ENCODE measurements at places on chromosomes 3 and 15.

DNA sequence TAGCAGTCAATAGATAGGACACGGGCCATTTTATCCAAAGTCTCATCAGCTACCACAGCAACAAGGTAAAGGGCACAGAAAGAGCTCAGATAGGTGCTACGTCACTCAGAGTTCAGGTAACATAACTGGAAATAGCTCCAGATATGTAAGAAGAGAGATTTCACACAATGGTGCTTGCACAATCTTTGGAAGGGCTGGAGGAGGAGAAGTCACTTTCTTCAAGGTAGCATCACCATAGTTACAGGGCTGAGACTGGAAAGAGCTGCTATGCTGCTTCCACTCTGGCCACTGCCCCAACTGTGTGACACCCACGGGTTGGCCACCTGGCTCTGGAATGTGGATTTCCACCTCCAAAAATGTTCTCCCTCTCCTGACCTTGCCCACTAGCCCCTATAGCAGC, 448.8 kb upstream of the THBS1 start:
- DNase-seq: peak; percentile 29

- DNase-seq: no peak
Observed at GRCh38 chr15:89208256-89208655, 13.1 kb downstream of the RLBP1 start.

GRCh38 chr15:40266828-40267304, 16.0 kb downstream of the ANKRD63 start:
- peak; percentile 92 for DNase-seq

DNA sequence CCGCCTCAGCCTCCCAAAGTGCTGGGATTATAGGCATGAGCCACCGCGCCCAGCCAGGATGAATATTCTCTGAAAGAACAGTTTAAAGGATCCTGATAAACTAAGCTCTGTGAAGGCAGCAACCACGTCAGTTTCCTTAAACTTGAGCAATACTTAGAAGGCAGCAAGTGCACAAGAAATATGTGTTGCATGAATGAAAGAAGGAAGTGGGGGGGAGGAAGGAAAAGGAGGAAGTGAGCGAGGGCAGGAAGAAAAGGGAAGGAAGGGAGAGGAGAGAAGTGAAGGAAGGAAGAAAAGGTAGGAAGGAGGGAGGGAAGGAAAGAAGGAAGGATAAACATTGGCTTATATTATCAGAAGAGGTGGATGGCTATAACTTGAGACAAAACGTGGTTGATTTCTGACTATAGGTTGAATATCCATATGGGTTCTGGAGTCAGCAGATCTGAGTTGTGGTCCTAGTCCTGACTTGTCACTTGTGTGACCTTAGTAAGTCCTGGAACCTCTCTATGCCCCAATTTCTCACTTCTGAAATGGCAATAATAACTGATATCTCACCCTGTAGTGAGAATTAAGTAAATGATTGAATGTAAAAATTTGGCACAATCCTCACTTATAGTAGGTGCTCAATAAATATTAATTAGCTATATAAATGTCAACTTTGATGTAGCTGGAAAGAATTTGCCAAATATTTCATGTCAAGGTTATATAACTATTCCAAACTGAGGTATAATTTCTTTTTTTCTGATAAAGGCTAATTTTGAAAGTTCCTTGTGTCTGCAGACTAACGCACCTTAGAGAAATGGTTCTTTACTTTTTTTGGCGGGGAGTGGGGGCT, 12.0 kb upstream of the SEMA4B start:
- no peak for DNase-seq

GRCh38 chr3:176566757-176567156, 630.5 kb downstream of the TBL1XR1 start:
- no peak for DNase-seq

DNA sequence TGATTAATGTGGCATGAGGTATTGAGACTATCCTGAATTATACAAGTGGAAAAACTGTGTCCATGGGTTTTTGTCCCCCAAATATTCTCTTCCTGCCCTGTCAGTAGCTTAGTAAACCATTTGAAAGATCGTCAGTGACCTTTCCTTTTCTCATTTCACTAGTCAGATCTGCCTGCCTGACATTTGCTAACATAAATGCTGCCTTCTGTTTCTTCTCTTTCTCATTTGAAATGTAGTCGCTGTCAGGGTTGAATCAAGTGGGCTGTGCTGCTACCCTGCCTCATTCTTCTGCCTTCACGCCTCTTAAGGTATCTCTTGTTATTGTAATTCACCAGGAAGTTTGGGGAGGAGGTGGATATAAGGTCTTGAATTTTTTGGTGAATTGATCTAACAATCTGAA, 67.5 kb downstream of the LRCH3 start:
- DNase-seq: no peak

- no peak for DNase-seq
Observed at GRCh38 chr15:66692808-66693596, 9.0 kb upstream of the SMAD6 start.

- DNase-seq: no peak
Observed at GRCh38 chr3:153038367-153038766, 123.7 kb upstream of the RAP2B start.

DNA sequence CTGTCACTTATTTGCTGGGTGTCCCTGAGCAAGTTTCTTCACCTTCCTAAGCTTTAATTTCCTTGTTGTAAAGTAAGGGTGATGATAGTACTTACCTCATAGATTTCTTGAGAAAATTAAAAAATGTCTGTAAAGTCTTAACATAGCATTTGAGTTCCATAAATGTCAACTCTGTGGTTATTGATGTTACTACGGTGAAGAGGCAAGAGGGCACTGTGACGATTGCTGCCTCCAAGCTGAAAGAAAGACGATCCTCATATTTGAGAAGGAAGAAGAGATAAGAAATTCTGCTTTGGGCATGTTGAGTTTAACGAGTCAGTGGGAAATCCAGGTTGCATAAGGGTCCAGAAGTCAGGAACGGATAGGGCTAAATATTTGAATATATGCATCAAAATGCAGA, 240.8 kb upstream of the ZPLD1 start:
- no peak for DNase-seq

- DNase-seq: no peak
Observed at GRCh38 chr3:17411157-17411877, 331.1 kb downstream of the TBC1D5 start.

DNA sequence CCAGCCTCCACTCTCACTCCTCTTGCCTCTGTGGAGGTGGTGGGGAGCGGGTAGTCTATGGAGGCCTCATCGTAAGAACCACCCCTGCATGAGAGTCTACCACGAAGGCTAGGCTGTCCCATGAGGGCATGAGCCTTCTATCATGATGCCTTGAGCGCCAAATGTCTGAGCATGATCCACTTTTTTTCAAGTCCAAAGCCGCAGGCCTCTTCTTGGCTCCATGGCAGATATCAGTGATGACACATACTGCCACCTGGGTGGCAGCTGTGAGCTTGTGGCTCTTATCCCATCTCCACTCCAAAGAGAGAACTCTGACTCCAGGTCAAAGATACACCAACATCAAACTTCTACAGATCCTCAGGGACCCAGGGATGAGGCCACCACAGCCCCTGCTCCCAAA, 13.5 kb downstream of the POC1A start:
- DNase-seq: no peak

GRCh38 chr3:147368561-147369221, 37.7 kb downstream of the ZIC4 start:
- no peak for DNase-seq

- no peak for DNase-seq
Observed at GRCh38 chr15:34851751-34852150, 56.4 kb upstream of the ACTC1 start.

DNA sequence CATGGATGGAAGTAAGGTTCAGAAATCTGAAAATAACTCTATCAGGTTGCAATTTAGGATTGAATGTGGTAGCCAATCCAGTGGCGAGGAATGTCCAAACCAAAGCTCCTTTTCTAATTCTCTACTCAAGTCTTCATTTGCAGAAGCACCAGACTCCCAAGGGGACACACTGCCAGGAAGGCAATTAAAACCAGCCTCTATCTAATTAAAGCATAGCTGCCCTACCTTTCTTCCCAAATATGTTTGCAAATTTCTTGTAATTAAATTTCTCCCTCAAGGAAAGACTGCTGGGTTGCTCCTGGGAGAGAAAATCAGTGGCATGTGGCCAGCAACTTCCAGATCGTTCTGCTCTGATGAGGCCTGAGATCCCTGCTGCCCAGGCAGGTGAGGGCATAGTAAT, 153.4 kb upstream of the MCTP2 start:
- no peak for DNase-seq

DNA sequence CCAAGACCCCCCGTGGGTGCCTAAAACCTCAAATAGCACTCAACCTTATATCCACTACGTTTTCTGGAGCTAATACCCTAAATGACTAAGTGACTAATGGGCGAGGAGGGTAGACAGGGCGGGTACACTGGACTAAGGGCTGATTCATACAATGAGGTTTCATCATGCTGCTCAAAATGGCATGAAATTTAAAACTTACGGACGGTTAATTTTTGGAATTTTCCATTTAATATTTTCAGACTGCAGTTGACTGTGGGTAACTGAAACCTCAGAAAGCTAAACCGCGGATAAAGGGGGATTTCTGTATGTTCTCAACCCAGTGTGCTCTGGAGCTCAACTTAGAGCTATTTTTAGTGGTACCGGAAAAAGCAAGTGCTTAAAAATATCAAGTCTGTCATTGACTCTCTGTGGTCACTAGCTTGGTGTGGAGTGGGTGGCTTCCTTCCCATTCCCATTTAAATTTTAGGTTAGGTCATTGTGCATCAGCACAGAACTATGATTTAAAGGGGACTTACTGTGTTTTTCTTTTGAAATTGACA, 72.9 kb downstream of the LRRC28 start:
- DNase-seq: peak; percentile 88

DNA sequence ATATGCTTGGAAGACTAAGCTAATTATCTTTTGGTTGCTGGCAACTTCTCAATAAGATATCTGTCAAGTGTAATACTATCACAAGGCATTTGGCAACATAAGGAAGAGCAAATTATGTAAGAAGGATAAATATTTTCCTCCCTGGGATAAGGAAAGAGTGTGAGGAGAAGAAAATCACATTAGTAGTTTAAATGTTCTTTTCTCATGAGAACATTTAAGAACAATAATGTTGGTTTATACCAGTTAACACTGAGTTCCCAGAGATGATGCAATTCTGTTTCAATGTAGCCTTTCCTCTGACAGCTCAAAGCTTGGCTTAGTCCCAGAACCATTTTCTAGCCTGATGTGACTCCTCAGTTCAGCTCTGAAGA, 66.1 kb upstream of the NPHP3 start:
- no peak for DNase-seq

DNA sequence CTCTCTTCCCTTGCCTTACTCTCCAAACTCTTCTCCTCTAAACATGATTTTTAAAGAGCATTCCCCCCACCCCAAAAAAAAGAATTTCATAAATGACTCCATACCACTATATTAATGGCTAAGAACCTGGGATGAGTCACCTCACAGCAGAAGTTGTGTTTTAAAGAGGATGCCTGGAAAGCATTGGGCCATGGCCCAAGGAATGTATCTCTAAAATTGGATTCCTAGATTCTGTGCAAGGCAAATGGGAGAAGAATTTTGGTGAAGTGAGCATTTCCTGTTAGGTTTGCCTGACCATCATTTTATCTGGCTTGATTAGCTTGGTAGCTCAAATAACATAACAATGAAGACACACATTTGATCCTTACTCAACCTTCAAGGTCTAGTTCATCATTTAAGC, 251.4 kb downstream of the NR1D2 start:
- peak; percentile 36 for DNase-seq

DNA sequence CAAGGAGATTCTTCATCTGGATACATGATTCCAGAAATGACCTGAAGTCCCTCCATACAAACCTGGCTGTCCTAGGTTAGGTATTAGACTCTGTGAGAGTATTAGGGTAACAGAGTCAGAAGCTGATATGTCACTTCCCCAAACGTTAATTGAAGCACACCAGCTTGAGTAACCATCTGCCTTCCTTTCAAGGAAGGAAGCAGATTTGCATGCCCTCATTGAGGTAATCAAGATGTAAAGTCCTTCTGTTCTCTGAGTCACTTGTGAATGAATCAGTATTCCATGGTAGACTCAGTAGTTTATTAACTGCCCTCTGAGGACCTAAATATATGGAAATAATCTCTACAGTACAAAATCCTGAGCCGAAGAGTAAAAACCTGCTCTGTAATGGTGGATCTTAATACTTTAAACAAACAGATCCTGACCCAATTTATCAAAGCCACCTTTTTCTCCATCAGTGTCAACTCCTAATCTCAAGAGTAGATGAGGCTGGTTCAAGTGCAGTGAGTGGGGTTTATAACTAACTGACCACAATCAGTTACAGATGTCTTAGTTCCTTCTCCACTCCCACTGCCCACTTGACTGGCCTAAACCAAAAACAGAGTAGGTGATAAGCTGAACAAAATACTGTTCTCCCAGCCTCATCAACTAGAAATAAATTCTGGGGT, 246.2 kb upstream of the CHRM5 start:
- DNase-seq: peak; percentile 85

GRCh38 chr3:61093364-61093763, 157.9 kb downstream of the FHIT start:
- no peak for DNase-seq

- no peak for DNase-seq
Observed at GRCh38 chr15:101054991-101055390, 135.8 kb downstream of the LRRK1 start.

DNA sequence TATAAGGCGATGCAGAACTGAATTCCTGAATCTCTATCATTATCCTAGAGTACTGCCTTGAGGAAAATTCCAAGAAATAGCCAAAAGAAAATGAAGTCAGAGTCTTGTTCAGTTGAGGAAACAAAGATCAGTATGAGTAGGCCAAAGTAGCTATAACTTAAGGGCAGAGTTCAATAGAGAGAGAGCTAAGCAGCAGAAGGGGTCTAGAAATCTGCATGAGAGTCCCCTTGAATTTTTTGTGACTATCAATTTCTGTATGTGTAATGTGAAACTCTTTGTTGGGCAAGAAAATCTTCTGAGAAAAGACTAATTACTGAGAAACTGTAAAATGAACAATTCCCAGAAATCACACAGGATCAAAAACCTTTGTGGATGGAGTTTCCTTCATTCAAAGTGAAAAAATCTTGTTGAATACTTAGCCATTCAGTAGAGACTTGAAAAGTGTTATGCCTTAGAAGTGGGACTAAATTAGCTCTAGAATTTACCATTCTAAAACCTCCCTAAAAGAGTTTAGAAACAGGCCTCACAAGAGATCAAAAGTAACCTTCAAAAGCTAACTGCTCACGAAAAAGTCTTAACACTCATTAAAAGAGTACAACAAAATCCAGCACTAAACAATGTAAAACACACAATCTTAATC, 43.1 kb upstream of the FNDC3B start:
- no peak for DNase-seq

GRCh38 chr3:123536153-123536895, 48.5 kb downstream of the HACD2 start:
- no peak for DNase-seq

- DNase-seq: no peak
Observed at GRCh38 chr3:10957976-10958749, 34.4 kb upstream of the SLC6A1 start.

- peak; percentile 59 for DNase-seq
Observed at GRCh38 chr15:39743611-39744010, 39.0 kb downstream of the FSIP1 start.
